ENCODE measurements at places on chromosomes 4 and X.

DNA sequence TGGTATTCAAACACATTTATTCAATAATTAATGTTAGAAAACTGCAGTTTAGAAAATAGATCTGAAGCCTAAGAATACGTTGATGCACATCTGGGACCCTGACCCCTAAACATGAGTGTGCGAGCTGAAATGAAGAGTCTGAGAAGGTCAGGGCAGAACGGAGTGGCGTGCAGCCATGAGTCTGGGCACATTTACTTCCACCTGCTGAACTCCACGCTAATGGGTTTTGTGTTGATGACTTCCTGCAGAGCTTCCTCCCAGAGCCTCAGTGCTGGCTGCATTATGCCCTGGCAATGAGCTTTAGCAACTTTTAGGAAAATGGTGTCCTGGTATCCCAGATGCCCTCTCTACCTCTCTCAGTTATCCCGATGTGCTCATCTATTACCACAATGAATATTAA lies 53.1 kb downstream of the FAM114A1 start:
- no peak for DNase-seq

- DNase-seq: no peak
Measured at GRCh38 chrX:69290292-69290691, 125.0 kb upstream of the PJA1 start.

- no peak for DNase-seq
Measured at GRCh38 chr4:112284166-112284565, 1.5 kb downstream of the TIFA start.

DNA sequence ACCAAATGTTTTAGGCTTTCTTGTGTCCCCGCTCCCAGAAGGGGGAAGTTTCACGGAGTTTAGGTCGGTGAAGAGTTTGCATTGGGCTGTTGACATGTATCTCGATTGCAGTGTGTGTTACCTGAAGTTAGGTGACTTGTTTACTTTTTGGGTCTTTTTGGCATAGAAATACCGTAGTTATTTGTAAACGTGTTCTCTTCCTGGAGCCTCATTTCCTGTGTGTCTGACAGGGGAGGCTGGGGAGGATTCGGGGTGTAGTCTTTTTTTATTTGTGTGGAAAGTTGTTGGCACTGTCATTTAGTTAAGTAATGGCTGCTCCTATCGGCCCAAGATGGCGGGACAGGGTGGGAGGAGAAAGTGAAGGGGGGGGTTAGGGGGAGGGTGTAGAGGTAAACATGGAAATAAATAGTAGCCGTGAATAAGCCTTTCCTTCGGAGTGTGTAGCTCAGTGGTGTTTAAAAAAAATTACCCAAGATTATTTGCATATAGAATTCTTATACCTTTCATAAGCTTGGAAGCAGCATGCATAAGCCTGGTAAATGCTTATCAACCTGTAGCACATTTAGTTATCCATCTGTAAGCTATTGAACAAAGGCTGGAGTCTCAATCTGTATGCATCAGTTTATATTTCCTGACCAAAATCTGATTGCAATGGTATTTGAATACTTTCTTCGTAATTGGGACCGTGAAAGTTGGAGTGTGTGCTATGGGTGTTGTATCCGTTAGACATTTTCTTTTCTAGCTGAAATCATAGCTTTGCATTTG lies 1.6 kb downstream of the KDM6A start:
- DNase-seq: no peak

- no peak for DNase-seq
Measured at GRCh38 chr4:30867427-30867826, 147.3 kb downstream of the PCDH7 start.

GRCh38 chrX:16119353-16120220 lies 3.8 kb upstream of the GRPR start:
- DNase-seq: no peak

DNA sequence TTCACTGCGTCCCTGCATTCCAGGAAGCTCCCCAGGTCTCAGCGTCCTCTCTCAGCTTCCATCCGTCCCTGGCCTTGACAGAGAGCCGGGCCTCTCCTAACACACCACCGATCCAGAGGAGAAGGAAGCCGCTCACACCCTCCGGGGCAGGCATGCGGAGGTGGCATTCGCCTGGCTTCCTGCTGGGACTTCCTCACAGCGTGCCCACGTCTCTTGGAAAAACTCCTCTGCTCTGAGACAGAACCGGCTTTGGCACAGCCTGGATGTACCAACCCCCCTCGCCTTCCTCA lies 3.2 kb downstream of the CTAG2 start:
- no peak for DNase-seq

DNA sequence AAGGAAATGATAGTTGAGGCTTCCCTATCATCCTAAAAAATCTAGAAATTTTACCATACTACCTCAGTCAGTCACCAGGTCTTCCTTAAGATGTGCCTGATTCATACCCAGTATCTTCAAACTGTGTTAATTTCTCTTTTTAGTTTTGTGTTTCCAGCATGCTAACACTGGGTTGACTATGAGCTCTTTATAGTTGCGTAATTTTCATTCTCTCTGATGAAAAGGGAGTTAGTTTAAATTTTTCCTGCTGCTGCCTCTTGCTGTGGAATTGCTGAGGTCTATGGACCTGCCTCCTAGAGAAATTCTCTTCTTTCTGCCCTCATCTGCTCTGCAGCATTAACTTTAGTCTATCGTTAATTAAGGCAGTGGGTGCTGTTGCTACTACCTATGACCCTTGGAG lies 66.6 kb downstream of the BANK1 start:
- no peak for DNase-seq

GRCh38 chr4:168588916-168589531 lies 92.2 kb downstream of the PALLD start:
- no peak for DNase-seq

Measured in GOT3 (cell line).